Progenitor cell of endocrine pancreas (in vitro differentiated cells): ENCODE measurements at places on chromosomes 11 and 22. TPM values are rescaled to one million over a fixed set of nuclear protein-coding genes. Genes with fewer than 3 reads are reported as not detected.

Gene BTG4
- total RNA-seq: not detected in 2 replicates

DNA sequence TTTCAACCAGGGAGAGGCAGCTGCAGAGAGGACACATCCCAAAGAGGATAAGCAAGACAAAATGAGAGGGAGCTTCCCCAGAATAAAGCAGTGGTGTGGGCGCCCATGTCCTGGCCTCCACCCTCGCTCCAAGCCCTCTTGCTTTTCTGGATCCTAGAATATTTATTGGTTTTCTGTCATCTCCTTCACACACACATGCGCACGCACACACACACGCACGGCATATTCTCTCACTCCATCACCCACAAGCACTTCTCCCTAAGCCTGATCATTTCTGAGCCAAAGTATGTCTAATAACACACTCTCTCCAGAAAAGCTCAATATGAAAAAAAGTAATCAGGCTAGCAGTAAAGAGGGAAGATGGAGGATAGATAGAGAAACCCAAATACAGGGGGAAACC is 7.6 kb downstream of the IGSF9B start:
- DNase-seq: no peak

GRCh38 chr11:91828901-91829300 is 395.7 kb upstream of the FAT3 start:
- no peak for DNase-seq

DNA sequence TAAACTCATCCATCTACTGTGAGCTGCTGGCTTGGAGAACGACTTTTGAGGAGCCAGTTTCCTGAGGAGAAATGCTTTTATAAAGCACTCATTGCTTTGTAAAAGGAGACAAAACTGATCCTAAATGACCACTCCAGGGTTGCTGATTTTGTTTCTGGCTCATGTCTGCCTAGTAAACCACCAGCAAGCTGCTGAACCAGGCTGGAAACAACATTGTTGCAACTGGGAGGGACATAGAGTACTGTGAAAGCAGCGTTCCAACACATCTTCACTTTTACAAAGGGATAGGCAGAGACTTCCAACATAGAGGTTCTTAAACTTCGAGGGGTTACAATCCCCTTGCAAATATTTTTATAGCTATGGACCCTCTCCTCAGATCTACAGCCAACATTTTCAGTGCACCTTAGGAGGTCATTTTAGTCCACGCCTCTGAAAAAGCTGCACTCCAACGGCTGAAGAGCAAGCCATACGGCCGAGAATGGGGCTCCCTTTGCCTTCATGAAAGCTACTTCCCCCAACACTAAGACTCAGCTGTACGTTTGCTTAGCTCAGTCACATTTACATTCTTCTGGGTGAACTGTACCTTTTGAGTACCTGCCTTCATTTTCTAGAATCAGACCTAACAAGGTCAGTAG is 54.7 kb downstream of the PANX1 start:
- no peak for DNase-seq

- DNase-seq: peak; percentile 92
Observed at GRCh38 chr11:57324886-57325734, at the start of gene TNKS1BP1. Gene TNKS1BP1, minus strand, starts transcription at chr11:57324952. Its CDS starts 3,067 bp downstream, at chr11:57321885.

Gene CRYBB2
- total RNA-seq: 0.81 TPM in 1 of 2 replicates, not detected in the other

GRCh38 chr22:22219140-22219996 is 25.2 kb upstream of the VPREB1 start:
- DNase-seq: no peak

Gene LGR4
- total RNA-seq: 138 and 154 TPM in 2 replicates

- no peak for DNase-seq
Observed at GRCh38 chr22:23523713-23524112, 56.4 kb downstream of the IGLL1 start.

Gene TRIM66
- total RNA-seq: 9.2 and 9.4 TPM in 2 replicates

Gene ISX
- total RNA-seq: 8.9 and 12.7 TPM in 2 replicates

DNA sequence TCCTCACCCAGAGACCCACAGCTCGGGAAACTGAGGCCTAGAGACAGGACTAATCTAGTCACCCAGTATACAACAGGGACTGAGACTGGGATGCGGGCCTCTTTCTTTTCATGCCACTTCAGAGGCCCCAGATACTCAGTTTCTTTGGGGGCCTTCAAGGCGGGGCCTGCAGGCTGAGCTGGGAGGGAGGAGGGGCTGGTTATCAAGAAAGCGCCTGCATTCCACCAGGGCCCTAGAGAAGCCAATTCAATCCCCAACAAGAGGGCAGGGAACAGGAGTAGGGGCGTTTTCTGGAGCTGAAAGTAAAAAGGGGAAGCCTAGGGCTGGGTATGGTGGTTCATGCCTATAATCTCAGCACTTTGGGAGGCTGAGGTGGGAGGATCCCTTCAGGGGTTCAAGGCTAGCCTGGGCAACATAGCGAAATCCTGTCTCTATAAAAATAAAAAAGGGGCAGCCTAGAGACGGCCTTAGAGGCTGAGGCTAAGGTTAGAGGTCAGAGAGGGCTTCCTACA is 1.6 kb downstream of the ATG2A start:
- no peak for DNase-seq

Gene NPAS4
- not detected in 2 replicates for total RNA-seq

- DNase-seq: no peak
Observed at GRCh38 chr11:107710301-107710700, 1.6 kb downstream of the SLN start.

- no peak for DNase-seq
Observed at GRCh38 chr11:70298243-70298915, 27.9 kb downstream of the PPFIA1 start.

DNA sequence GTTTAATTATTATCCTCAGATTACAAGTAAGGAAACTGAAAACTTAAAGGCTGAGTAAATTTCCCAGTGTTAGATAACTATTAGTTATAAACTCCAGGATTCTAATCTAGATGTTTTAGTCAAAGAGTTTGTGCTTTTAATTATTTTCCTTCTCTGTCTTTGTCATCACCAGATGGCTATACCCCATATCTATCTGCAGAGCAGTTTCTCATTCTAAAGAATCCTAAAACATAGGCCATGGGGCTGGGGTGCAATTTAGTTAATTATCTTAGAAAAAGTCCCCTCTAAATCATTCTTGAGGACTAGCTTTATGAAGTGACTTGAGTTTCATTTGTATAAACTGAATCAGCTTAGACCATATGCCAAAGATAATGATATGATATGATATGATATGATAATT is 556.3 kb upstream of the ANO5 start:
- no peak for DNase-seq

DNA sequence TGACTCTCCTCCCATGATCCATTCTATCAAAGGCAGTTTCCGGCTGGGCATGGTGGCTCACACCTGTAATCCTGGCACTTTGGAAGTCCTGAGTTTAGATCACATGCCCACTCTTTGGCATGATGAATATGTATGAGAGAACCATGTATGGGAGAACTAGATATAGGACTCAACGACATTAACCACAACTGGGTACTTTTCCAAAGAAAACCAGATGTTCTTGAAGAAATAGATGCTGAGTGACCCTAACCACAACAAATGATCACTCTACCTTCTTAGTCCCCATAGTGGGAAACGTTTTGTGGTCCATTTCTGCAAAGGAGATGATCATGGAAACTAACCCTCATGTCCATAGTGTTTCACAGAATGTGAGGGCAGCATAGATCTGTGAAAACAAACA is 13.6 kb downstream of the FJX1 start:
- DNase-seq: no peak

GRCh38 chr11:14248580-14248981 is 110.4 kb downstream of the RRAS2 start:
- DNase-seq: no peak

- no peak for DNase-seq
Observed at GRCh38 chr11:98069861-98070260, 950.9 kb upstream of the CNTN5 start.

DNA sequence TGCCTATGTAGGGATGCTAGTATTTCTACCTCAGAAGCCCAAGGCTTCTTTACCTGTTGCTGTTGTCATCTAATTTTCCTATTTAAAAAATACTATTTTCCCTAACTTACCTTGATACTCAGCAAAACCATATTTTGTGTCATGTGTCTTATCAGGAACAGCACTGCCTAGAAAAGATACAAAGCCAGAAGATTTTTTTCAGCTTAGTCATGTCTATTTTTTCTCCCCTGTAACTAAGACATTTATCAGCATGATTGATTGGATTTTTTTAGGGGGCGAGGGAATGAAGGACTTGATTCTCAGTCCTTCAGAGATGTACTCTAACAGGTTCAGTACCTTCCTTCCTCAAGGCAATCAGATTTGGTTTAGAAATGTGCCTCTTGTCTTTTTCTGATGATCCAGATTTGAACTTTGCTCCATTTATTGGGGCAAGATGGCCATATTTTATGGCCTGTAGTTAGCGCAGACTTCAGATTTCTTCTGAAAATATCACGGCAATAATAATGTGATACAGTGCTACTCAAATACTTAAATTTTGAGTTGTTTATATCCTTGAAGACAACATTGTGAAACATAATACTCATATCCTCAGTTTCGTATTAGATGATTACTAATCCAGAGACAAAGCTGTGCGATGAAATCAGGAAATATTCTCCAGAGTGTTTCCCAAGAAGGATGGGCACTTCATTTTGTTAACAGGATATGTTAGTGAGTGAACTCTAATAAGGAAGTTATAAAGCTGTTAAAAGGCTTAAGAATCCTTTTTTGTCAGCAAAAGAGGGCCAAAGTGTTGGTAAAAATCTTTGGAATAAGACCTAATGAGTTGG is 3.8 kb upstream of the PIK3IP1 start:
- no peak for DNase-seq
